Hematopoietic multipotent progenitor cell treated with erythropoietin and hydrocortisone succinate and interleukin-3 and kit ligand, for 6 days (in vitro differentiated cells): ENCODE measurements at places on chromosomes 2 and 18.

DNA sequence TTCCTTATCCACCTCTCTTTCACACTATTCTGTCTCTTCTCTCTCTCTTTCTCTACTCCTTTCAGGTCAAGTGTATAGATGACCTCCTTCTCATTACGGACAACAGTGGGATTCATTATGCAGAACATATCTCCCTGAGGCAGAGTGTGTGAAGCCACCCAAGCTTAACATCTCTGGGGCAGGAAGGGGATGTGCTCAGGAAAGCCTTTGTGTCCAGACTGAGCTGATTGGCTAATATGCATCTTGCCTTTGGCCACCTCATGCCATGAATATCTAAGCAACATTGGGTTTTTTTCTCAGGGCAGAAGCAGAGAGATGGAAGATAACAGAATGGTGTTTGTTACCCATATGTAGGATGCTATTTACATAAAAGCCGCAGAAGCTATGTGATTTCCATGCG is 211.4 kb upstream of the LRRTM1 start:
- no peak for DNase-seq

GRCh38 chr18:11828786-11829432 is 22.3 kb upstream of the CHMP1B start:
- DNase-seq: no peak

DNA sequence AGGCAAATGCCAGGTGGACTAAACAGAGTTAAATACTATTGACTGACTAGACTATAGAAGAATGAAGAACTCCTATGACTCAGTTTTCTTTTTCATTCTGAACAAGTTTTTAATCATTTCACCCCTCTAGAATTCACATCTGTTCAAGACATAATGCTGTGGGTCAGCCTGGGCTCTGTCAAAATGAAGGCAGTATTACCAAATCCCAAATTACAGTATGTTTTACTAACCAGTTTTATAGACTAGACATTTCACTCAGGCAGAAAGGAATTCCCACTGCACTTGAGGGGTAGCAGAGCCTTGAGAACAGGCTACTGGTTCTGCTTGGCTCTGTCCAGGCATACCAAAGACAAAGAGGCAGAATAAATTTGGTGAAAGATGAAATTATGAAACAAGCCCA is 511.7 kb downstream of the EPHA4 start:
- DNase-seq: no peak

GRCh38 chr2:26883956-26884355 is 36.0 kb downstream of the DPYSL5 start:
- DNase-seq: no peak

DNA sequence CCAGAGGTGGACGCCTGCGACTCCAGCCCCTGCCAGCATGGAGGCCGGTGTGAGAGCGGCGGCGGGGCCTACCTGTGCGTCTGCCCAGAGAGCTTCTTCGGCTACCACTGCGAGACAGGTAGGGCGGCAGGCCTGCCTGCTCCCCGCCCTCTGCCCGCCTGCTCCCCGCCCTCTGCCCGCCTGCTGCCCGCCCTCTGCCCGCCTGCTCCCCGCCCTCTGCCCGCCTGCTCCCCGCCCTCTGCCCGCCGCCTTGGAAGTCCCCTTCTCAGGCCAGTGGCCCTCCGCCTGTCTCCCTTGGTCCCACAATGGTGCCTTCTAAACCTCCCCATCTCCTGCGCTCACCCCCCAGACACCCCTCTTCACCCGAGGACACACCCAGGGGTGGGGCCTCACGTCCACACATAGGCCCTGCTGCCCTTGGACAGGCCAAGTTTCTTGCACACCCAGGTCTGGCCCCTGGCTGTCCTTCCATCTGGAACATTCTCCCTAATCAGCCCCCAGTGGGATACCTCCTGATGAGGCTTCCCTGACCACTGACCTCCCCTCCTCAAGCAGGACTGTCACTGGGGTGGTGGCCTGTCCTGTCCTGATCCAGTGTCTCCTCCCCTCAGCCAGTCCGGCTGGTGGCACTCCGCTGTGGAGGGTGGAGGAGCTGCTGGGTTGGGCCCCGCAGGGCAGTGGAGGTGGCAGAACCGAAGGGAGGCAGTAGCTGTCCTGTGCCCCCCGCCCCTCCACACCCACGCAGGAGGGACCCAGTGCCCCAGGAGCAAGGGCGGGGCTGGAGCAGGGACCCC is 37.9 kb downstream of the MTERF4 start:
- peak; percentile 13 for DNase-seq

DNA sequence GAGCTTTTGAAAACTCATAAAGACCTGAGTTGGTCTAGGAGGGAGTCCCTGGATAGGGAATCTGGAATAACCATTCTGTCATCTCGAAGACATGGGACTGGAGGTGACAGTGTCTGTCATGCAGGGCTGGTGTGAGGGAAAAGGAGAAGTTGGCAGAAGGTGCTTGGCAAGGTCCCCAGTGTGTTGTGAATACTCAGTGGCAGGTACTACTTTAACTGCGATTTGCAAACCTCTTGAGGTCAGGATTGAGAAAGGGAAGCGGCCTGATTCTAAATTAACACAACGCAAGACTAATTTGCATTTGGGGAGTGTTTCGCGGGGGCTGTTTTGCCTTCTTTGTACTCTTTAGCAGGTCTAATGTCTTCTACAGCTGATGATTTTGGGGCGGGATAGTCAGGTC is 77.0 kb upstream of the TMEM200C start:
- no peak for DNase-seq

- DNase-seq: no peak
These were observed 32.4 kb downstream of the NPC1 start for GRCh38 chr18:23553887-23554286.

GRCh38 chr18:57630754-57631595 is 9.3 kb upstream of the NARS1 start:
- no peak for DNase-seq

DNA sequence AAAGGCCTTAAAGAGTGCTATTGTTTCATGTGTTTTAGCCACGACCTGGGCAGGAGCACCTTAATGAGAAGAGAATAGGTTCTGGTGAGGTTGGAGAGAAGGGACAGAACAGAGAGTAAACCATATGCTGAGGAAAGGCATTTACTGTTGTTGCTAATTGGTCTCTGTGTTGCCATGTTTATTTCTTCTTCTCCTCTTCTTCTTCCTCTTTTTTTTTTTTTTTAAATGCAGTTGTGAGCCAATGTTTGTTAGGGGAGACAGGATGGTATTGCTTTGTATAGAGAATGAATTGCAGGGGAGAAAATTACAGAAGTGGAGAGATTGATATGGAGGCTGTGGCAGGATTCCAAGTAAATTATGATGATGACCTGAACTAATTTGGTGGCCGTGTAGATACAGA is 2.6 kb downstream of the SCN9A start:
- DNase-seq: no peak

DNA sequence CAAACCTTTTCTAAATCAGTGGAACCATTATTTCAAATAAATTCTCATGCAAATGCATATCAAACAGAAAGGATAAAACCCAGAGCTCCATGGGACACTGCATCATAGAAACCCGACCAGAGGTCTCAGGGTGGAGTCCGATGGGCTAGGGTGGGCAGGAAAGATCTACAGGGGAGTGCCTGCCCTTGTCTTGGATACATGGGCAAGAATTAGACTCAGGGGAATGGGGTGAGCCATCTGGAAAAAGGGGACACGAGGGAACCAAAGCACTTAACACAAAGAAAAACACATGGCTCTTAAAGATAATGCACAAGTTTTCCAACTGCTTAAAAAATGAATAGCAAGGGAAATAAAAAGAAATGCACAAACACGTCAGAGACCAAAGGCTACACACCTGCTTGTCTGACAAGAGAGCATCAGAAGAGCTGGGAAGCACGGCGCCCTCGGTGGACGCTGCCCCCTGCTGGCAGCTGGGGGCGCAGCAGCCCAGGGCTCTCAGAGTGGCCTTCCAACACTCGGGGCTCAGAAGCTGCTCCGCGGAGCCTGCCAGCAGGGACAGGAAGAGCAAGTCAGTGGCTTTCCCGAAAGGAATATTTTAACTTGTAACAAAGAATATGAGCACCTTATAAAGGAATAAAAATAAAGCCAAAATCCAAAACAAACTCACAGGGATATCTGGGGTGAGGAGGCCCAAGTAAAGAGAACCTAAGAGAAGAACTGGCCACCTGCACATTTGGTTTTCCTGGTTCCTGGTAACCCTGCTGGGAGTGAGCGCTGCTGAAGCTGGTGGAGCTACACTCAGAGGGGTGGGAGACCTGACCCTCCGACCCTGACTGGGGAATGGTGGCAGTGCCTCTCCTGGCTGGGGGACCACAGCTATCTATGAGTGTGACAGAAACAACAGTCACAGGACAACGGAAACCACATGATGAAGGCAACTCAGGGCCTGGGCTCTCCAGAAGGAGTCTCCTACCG is 54.5 kb downstream of the SIGLEC15 start:
- DNase-seq: peak; percentile 76

DNA sequence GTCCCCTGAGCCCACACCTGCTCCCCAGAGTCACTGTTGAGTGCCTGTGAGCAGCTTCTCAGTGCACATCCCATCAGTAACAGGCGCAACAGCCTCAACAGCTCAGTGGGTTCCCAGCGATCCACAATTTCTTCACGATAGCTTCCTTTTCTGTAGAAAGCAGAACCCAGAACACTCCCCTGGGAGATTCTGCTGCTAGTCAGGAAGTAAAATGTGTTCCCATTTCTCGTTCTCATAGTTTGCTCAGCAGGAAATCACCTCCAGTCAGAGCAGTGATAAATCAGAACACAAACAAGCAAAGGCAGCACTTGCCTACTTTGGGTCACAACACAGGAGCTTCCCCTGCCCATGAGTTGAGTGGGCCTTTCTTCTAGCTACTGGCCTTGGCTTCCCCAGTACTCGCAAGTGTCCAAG is 48.9 kb upstream of the ATG16L1 start:
- DNase-seq: no peak

DNA sequence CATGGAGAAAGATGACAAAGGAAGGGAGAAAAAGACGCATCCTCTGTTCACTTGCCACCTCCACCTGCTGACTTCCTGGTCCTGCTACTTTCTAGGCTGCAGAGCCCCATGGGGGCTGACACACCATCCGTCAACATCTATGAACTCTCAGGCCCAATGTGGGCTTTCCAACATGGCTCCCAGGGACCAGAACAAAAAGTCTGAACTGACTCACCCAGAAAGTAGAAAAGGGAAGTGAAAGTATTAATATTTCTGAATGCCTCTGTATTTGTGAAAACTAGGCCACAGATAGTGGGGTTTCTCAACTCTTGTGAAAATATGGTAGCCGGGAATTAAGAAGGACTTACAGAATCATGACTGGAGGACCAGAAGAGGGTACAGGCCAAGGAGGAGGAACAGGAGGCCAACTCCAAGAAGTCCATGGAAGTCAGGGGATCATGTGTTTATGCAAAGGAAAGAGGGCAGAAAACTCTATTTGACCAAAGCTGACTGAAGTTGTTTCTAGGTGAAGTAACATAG is 123.1 kb upstream of the CAB39 start:
- no peak for DNase-seq

DNA sequence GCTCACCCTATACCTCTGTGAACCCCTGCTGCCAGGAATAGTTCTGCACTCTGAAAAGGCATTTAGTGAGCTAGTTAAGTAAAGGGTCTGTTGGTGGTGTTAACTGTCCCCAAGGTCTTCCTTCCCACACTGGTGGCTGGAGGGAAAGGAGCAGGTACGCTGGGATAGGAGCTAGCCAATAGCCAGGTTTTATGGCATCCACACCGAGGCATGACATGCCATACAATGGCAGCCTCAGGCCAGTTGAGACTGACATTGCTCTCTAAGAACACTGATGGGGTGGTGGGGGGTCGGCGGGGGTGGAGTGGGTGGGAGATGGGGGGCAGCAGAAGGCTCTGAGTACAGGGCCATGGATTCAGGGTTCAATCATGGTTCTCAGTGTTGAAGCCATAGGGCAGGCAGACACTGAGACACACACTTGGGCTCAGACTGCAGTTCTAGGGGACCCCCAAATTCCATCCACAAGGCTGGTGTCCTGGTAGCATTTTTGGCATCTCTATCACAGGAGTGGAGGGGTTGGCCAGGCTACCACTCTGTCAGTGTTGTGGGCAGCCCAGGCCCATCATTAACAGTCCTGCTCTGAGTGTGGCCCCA is 136.0 kb downstream of the CTIF start:
- no peak for DNase-seq

GRCh38 chr18:37489011-37489410 is 76.6 kb downstream of the CELF4 start:
- no peak for DNase-seq

- DNase-seq: no peak
These were observed 61.8 kb upstream of the STK17B start for GRCh38 chr2:196233021-196233804.

DNA sequence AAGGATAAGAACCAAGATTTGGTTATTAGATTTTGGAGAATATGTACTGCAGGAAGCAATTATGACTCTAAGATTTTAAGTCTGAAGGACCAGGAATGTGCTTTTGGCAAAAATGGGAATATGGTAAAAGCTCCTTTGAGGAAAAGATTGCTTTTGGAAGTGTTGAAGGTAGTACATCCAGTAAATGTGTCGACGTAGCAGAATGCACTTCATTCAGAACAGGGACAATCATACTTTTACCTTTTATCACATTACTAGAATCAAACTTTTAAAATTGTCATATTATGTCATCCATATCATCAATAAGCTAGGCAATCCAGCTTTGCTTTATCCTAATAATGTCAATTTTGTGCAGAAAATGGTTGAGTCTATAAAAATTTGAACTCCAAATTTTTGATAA is 74.3 kb upstream of the MSTN start:
- DNase-seq: no peak

- no peak for DNase-seq
These were observed 86.8 kb downstream of the VRK2 start for GRCh38 chr2:58133395-58133794.

DNA sequence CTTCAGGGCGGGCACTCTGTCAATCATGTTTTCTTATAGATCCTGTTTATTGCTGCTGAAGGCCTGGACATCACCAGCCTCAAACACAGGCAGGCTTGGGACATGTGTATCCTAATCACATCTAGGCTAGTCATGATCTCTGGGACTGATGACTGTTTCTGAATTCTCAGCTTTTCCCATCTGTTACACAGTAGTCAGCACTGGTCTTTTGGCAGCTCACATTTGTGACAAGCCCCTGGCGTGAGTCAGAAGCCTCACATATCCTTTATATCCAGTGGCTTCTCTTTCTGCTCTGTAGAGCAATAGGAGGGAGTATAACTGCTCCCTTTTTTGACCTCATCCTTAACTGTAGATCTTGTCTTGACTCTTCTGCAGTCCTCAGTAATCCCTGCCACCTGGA is 4.5 kb downstream of the SEMA4F start:
- DNase-seq: no peak

- DNase-seq: no peak
These were observed 59.5 kb downstream of the ACKR3 start for GRCh38 chr2:236628981-236629605.

GRCh38 chr2:31031132-31031706 is 107.0 kb downstream of the GALNT14 start:
- DNase-seq: no peak

DNA sequence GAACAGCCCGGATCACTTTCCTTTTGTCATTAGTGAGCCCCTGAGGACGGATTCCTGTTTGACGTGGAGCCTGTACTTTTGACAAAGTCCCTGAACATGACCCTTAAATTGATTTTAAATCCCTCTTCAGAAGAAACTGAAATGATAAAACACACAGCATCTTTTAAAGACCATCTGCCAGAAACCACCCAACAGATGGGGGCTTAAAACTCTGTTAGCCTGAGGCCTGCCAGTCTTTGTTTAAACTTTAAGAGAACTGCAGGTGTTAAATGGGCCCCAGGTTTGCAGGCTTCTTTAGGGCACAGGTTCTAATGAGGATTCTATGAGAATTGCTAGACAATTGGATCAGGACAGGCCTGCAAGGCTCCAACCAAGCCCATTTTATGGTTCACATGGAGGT is 177.9 kb downstream of the ALK start:
- no peak for DNase-seq

GRCh38 chr2:4964001-4964540 is 728.1 kb upstream of the SOX11 start:
- DNase-seq: no peak
